M059J (cell line): ENCODE measurements at places on chromosomes 2 and 18. TPM values are rescaled to one million over a fixed set of nuclear protein-coding genes. Genes with fewer than 3 reads are reported as not detected.

Gene C18orf32
- 79.0 and 115 TPM in 2 replicates for total RNA-seq

Gene CAPN14
- 0.30 and 1.0 TPM in 2 replicates for total RNA-seq

Gene ALLC
- not detected in 2 replicates for total RNA-seq

Gene RAB31
- total RNA-seq = 36.8 and 53.6 TPM in 2 replicates

Gene FHOD3
- total RNA-seq = 8.1 and 13.1 TPM in 2 replicates

Gene FOXI3
- total RNA-seq = not detected in 2 replicates

Gene FKBP7
- 35.4 and 49.4 TPM in 2 replicates for total RNA-seq

Gene DNAJC5G
- not detected in 2 replicates for total RNA-seq

Gene BMP10
- total RNA-seq = not detected in 2 replicates

Gene UNC50
- 63.3 and 67.5 TPM in 2 replicates for total RNA-seq

Gene STEAP3
- total RNA-seq = 9.8 and 13.9 TPM in 2 replicates

Gene NYAP2
- total RNA-seq = 1.5 and 2.3 TPM in 2 replicates

Gene RRM2
- total RNA-seq = 110 and 170 TPM in 2 replicates

Gene FAM237A
- not detected in 2 replicates for total RNA-seq

Gene CIAO1
- 89.1 and 115 TPM in 2 replicates for total RNA-seq

Gene EVX2
- total RNA-seq = not detected in 2 replicates

Gene HOXD12
- 0.12 TPM in 1 of 2 replicates, not detected in the other for total RNA-seq

Gene HDAC4
- total RNA-seq = 3.9 and 6.4 TPM in 2 replicates

Gene DCC
- total RNA-seq = 0.17 TPM in 1 of 2 replicates, not detected in the other

Gene ASNSD1
- 30.1 and 48.1 TPM in 2 replicates for total RNA-seq

Gene CPO
- total RNA-seq = not detected in 2 replicates

Gene POMC
- total RNA-seq = not detected in 2 replicates

Gene ERCC3
- total RNA-seq = 36.5 and 40.0 TPM in 2 replicates

Gene VIL1
- total RNA-seq = not detected in 2 replicates

Gene CRACDL
- total RNA-seq = not detected in 2 replicates

Gene SDC1
- total RNA-seq = 83.3 and 127 TPM in 2 replicates

Gene CD8B2
- total RNA-seq = 0.10 TPM in 1 of 2 replicates, not detected in the other

Gene COL6A3
- 2.1 and 3.5 TPM in 2 replicates for total RNA-seq

Gene SRD5A2
- total RNA-seq = not detected in 2 replicates

Gene RBM44
- total RNA-seq = 0.02 TPM in 1 of 2 replicates, not detected in the other

Gene MOGAT1
- not detected in 2 replicates for total RNA-seq

Gene LOXHD1
- not detected in 2 replicates for total RNA-seq

Gene HSPE1
- total RNA-seq = 258 and 448 TPM in 2 replicates

Gene ANTXR1
- 28.2 and 38.6 TPM in 2 replicates for total RNA-seq

Gene ITGAV
- 45.9 and 69.9 TPM in 2 replicates for total RNA-seq

Gene MAP3K19
- total RNA-seq = not detected in 2 replicates

Gene GBX2
- total RNA-seq = 0.96 and 6.6 TPM in 2 replicates

Gene IL1RL2
- not detected in 2 replicates for total RNA-seq

Gene CLEC4F
- total RNA-seq = not detected in 2 replicates

Gene MYO7B
- total RNA-seq = 5.8 and 10.9 TPM in 2 replicates

Gene RASGRP3
- total RNA-seq = 24.5 and 26.4 TPM in 2 replicates

Gene SCYGR4
- not detected in 2 replicates for total RNA-seq

Gene DUSP2
- total RNA-seq = 75.8 and 103 TPM in 2 replicates

Gene INHBB
- total RNA-seq = 0.94 and 0.96 TPM in 2 replicates

Gene RNF144A
- total RNA-seq = 1.5 and 3.5 TPM in 2 replicates

Gene MYO5B
- 4.1 and 5.5 TPM in 2 replicates for total RNA-seq

Gene CCDC68
- 0.05 and 0.30 TPM in 2 replicates for total RNA-seq

Gene TNFRSF11A
- total RNA-seq = 1.3 and 3.8 TPM in 2 replicates

Gene SPC25
- total RNA-seq = 17.8 and 27.3 TPM in 2 replicates

Gene DCDC2C
- total RNA-seq = not detected in 2 replicates

Gene ASXL2
- 4.7 and 8.0 TPM in 2 replicates for total RNA-seq
